ENCODE measurements at places on chromosomes 3 and 15.

DNA sequence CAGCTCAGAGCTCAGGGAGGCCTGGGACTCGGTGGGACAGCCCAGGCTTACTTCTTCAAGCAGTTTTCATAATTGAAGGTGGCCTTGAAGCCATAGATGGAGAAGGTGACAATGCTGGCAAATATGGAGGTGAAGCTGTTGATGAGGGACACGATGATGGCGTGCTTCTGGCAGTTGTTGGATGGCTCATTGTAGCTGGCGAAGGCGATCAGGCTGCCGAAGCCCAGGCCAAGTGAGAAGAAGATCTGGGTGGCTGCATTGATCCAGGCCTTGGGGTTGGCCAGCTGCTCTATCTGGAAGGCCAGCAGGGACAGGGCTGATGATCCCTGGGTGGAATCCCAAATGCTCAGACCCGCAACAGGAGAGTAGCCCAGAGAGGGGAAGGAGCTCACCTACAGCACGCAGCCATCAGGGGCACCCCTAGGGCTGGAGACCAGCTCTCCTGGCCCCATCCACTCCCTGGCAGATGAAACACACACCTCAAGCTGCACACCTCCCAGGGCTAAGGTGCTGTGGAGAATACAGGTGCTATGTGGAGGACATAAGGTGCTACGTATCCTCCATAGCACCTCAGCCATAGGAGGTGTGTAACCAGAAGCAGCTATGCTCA, 25.1 kb downstream of the SLC6A20 start:
- DNase-seq, result no peak

- DNase-seq, result no peak
Measured at GRCh38 chr15:95018888-95019545, 787.7 kb downstream of the MCTP2 start.

GRCh38 chr3:117035745-117036144, 326.2 kb downstream of the TUSC7 start:
- DNase-seq, result no peak

- DNase-seq, result peak; percentile 58
Measured at GRCh38 chr3:124565013-124565412, 165.2 kb upstream of the UMPS start.

DNA sequence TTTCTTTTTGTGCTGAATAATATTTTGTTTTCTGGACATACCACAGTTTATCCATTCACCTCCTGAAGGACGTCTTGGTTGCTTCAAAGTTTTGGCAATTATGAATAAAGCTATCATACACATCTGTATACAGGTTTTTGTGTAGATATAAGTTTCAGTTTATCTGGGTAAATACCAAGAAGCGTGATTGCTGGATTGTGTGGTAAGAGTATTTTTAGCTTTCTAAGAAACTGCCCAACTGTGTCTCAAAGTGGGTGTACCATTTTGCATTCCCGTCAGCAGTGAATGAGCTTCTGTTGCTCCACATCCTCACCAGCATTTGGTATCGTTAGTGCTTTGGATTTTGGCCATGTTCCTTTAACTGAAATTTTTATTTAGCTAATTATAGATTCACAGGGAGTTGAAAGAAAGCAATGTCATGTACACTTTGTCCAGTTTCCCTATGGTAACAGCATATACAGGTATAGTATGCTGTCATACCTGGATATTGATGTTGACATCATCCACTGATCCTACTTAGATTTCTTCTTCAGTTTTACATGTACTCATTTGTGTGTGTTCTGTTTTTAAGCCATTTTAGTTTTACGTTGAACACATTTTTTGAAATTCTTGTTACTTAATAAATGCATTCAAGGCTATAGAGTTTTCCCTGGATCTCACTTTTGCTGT, 11.9 kb downstream of the ARID3B start:
- no peak for DNase-seq

DNA sequence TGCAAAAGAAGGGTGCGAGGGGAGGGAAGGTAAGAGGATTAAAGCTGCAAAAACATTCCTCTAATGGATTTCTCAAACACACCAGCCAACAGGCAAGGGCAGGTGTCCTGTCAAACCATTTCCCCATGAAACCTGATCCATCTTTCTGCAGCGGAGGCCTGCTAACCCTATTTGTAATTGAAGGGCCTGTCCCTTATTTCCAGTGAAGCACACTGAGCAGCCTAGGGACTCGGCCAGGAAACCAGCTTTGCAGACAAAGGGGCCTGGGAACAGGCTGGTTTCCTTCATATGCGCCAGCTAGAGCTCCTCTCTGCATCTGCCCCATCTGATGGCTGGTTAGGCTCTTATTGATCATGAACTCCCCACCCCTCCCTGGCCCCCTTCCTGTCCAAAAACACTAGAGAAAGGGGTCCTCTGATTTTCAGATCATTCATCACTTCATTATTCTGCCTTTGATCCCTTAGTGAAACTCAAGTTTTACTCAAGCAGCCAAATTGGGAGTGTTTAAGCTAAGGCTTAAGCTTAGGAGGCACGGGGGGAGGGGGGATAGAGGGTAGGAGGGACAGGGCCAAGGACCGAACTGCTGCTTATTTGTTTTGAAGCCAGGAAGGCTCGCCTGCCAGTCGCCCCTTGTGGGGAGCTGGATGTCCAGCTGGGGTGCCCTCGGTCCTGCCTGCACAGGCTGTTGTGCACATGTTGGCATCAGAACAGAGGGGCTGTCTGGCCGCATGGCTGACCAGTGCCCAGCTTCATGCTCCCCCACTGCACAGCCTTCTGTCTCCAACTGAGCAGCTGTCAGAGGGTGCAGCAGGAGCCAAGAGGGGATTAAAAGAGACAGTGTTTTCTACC, 53.1 kb downstream of the BOC start:
- DNase-seq, result no peak

DNA sequence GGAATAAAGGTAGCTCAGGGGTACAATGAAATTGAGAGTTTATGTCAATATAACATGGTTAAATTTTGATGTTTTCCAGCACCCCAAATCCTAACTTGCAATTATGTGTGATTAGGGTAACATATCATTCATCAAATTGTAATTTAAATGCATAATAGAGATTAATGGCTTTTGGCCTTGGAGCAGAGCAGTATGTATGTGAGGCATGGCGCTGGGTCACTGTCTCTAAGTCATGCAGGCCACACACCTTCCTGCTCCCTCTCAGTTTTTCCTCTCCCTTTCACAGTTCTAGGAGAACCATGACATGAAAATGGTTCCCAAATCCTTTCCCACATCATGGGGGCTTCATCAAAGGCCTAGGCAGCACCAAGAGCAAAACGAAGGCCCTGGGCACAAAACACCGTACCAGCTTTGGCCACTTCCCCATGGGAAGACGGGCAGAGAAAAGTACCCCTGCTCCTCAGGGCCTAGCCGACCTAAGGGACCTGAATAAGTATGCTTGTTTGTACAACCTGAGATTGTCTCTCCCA, 3.9 kb upstream of the SRP14 start:
- DNase-seq, result no peak

GRCh38 chr3:175731543-175731942, 872.4 kb downstream of the NAALADL2 start:
- no peak for DNase-seq

- DNase-seq, result no peak
Measured at GRCh38 chr3:66602237-66602636, 101.4 kb upstream of the LRIG1 start.

DNA sequence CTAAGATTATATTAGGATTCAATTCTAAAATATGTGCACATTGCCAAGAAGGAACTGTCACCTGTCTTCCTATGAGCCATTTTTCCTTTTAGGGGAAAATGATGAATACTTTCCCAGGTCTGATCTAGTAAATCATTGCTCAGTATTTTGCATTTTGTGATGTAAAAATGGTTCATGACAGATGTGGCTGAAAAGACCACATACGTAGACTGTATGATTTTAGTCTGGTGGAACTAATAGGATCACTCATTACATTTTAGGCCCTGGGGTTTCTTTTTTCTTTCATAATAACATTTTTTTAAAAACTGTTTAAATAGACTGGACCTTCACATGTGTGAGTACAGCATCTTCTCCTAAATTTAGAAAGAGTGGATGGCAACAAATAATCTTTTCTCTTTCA, 201.7 kb upstream of the MLF1 start:
- no peak for DNase-seq

GRCh38 chr3:111428301-111428700, 113.7 kb upstream of the CD96 start:
- no peak for DNase-seq

DNA sequence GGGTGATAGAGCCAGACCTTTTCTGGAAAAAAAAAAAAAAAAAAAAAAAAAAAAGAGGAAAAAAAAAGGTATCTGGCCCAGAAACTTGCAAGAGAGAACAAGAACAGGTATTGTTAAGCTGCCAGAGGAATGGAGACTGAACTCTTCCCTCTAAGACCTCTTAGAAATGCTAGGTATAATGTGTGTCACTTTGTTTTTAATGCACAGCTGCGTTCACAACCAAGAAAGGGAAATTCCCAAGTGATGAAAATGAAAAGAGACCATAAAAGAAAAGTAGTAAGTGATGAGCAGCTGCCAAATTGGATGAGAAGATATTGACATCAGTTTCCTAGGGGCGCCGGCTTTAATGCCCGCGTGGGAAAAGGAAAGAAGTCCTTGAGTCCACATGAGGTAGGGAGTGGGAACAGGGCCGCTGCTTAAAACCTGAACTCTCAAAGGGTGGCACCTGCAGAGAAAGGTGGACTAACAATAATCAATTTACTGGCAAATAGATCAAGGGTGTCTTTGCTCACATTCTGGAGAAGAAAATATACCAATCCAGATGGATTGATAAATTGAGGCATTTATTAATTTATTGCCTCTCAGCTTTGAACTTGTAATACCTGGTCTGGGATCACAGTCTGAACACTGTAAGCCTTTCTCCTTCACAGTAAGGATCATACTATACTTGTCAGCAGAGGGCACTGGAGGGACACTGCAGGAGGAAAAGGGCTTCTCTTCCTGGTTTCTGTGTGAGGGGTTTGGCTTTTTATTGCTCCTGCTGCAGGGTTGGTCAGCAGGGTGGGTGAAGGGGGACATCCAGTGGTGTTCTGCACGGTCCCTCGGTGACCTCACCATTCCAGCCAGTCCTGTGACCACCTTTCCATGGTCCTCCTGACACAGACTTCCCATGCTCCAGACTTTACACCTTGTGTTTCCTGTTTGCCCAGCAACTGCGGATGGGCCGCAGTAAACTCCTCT, 131.6 kb downstream of the AQP9 start:
- DNase-seq, result peak; percentile 46

DNA sequence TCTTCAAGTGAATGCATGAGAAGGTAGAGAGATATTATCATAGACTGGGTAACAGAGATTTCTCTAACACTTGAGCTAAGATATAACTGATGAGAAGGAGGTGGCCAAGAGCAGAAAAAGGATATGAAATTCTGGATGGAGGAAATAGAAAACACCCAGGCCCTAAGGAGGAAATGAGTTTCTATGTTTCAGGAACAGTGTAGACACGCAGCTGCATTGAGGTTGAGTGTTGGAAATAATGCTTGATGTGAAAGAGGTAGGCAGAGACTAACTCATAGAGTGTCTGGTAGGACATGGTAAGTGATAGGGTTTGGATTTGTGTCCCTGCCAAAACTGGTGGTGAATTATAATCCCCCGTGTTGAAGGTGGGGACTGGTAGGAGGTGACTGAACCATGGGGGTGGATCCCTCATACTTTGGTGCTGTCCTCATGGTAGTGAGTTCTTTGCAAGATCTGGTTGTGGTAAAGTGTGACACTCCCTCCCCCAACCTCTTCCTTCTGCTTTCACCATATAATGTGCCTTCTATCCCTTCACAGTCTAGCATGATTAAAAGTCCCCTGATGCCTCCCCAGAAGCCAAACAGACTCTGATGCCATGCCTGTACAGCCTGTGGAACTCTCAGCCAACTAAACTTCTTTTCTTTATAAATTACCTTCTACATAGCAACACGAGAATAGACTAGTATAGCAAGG, 787.3 kb downstream of the EDEM1 start:
- DNase-seq, result no peak

Data from fibroblast of the conjunctiva (primary cell).